Endothelial cell (in vitro differentiated cells): ENCODE measurements at places on chromosomes 2 and 18.

- DNase-seq = no peak
These were observed 51.3 kb upstream of the RND3 start for GRCh38 chr2:150538651-150539201.

DNA sequence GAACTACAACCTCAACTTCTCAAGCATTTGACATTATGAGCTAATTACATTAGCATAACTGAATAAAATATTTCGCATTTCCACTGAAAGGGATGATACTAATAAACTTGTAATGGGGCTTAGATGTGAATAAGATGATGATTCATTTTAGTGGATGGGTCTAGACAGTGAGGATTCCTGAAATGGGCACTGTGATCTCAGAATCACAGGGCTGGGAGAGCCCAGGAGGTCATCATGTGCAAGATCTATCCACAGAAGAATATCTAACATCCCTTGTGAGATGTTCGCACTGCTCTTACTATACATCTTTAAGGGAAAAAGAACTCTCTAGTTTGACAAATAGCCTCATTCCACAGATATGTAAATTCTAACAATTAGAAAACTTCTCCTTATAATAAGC is 245.7 kb downstream of the DYM start:
- DNase-seq = no peak

DNA sequence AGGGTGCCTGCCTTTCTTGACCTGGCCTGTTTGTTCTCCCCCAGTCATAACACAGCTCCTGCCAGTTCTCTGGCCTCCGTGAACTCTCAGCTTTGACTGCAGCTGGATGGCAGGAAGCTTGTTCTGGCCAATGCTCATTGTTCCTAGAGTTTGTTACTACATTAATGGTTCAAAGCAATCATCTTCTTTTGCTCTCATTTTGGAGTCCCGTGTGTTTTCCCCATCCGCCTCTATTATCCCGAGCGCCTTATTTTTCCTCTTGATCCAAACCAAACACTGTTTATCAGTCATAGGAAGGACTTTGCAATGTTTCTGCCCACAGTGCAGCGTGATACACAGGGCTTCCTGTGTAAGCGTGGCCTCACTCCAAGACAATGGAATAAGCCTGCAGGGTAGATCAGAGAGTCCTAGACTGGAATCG is 184.3 kb upstream of the APCDD1 start:
- no peak for DNase-seq

- no peak for DNase-seq
These were observed 75.2 kb upstream of the LCLAT1 start for GRCh38 chr2:30371772-30372373.

- DNase-seq = no peak
These were observed 157.3 kb upstream of the CREB1 start for GRCh38 chr2:207372483-207372882.

GRCh38 chr2:160666154-160667060 is 172.8 kb upstream of the RBMS1 start:
- no peak for DNase-seq

DNA sequence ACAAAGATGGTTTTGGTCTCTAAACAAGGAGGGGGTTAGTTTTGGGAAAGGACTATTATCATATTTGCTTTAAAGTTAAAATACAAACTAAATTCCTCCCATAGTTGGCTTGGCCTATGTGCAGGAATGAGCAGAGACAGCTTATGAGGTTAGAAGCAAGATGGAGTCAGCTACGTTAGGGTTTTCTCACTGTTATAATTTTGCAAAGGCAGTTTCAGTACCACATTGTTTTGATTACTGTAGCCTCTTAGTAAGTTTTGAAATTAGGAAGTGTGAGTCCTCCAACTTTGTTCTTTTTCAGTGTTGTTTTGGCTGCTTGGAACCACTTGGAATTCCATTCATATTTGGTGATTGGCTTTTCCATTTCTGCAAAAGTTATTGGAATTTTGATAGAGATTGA is 23.4 kb downstream of the LCLAT1 start:
- no peak for DNase-seq

DNA sequence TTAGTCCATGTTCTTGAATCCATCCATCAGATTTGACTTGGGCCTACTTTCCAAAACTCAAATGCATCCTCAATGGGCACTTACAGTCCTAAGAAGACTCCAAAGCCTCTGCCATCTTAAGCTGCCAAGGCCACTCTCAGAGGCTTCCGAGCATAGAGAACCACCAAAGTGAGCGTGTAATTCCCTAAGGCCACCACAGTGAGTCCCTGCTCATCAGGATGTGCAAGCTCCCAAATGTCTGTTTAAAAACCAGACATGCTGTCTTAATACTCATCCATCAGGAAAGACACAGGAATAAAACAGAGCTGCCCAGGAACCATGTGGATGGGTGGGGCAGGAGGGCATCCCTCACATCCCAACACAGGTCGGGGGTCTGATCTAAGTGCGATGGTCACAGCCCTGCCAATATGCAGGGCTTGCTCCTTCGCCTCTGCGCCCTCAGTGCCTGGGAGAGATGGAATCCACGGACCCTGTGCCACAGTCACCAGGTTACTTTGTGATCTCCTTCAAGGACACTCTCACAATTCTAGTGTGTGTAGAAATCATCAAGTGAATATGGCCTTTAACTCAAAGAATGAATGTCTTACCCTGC is 80.4 kb downstream of the POLR1A start:
- DNase-seq = no peak
